ENCODE measurements at places on chromosomes 1 and 21.
A peak's percentile ranks its signal among the peaks of the same experiment; 100 is the strongest.

DNA sequence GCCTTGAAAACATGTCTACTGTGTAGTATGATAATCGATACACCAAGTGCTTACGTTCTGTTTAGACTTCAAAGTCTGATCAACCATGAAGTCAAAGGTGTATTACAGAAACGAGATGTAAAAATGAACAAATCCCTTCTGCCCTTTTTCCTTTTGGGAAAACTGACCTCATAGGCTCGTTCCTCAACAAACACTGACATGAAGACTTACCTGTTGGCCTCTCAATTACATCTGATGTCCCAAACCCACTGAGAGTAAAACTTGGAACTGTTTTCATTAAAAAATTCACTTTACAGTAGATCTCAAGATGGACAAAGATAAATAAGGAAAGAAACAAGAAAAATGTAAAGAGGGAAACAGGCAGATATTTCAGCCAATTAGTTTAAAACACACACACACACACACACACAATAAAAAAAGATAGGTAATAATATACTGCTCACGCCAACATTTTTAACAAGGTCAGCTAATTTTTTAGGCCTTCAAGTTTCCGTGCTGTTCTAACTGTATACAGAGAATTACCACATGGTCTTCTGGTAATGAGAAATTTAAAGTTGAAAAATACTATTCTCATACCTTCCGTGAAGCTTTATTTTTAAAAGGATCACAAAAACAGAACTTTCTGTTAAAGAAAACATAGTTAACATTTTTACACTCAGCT lies 2.1 kb downstream of the HMGN1 start:
- no peak for DNase-seq

DNA sequence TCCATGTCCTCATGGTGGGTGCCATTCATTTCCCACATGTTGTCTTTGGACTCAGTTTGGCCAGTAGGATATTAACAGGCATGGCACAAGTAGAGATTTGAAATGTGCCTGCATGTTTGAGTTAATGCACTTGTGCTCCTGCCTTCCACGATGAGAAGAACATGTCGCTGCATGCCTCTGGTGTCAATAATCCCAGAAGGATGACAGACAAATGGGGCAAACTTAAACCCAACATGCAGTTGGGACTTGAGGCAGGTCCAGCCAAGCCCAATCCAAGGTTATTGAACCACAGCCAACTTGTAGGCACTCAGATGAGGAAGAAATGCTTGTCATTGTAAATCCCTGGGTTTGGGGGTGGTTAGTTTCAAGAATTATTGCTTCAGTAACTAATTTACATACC lies 174.6 kb downstream of the TRIM33 start:
- no peak for DNase-seq

- no peak for DNase-seq
These were observed 46.8 kb downstream of the SPATA46 start for GRCh38 chr1:162329826-162330225.

DNA sequence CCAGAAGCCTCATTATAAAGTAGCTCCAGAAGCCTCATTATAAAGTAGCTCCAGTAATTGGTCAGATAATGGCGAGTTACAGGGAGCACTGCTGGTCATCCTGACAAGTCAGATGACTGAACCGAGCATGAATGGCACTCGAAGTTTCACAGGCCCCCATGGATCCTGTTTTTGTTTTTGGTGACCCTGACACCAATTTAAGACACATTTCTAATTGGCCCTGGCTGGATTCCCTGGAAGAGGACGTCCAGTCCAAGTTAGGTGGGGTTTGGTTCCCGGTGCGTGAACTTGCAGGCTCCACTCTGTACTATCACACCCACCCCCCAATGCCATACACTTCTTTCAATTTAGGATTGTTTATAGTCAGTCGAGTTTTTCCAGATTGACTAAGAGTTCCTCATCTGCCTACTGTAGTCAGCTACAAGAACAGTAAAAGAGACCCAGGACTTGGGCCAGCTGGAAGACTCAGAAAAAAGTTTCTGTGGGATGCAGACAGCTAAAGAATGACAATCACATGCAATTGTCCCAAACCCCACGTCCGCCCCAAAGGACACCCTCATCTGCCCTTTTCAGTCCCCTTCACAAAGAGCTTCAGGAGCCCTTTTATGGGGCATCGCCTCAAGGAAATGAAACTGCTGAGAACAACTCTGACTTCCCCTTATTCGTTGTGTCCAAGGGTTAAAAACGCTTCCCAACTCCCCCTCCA lies 2.7 kb downstream of the DHRS3 start:
- no peak for DNase-seq

DNA sequence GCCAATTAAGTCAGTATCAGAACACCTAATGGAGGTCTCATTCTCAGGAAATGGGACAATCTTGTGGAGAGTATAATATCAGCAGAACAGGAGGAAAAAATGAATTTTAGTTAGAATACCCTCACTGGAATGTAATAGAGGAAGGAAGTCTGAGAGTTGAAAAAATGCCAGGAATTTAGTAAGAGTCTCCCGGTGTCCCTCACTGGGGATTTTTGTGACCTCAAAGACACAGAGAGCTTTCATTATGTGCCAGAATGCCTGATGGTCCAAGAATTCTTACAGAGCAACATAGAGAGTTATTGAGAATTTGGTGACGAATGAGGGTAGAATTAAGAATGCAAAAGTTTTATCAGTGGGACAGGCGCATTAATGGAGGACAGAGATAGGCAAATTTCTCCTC lies 443.5 kb upstream of the B3GALT2 start:
- DNase-seq: no peak

- DNase-seq: no peak
These were observed 77.8 kb downstream of the ADGRL2 start for GRCh38 chr1:81878538-81878937.

- DNase-seq: no peak
These were observed 23.6 kb upstream of the ATP5PO start for GRCh38 chr21:33939226-33939625.

- DNase-seq: no peak
These were observed 46.2 kb upstream of the BCL10 start for GRCh38 chr1:85322655-85323054.

DNA sequence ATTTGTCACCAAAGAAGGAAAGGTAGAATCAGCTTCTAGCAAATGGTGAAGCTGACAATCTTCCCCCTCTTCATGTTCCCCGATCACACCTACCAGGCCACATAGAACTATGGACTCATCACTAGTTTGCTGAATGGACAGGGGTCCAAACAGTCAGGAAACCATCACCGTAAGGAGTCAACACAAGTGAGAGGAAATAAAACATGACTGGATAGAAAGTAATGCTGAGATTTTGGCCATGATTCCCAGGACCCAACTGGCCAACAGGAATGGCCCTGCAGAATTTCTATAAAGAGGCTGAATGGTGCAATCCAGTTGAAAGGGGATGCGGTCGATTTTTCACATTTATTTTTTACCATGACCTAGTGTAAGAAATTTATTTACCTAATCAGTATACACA lies 10.7 kb downstream of the DDAH1 start:
- no peak for DNase-seq

DNA sequence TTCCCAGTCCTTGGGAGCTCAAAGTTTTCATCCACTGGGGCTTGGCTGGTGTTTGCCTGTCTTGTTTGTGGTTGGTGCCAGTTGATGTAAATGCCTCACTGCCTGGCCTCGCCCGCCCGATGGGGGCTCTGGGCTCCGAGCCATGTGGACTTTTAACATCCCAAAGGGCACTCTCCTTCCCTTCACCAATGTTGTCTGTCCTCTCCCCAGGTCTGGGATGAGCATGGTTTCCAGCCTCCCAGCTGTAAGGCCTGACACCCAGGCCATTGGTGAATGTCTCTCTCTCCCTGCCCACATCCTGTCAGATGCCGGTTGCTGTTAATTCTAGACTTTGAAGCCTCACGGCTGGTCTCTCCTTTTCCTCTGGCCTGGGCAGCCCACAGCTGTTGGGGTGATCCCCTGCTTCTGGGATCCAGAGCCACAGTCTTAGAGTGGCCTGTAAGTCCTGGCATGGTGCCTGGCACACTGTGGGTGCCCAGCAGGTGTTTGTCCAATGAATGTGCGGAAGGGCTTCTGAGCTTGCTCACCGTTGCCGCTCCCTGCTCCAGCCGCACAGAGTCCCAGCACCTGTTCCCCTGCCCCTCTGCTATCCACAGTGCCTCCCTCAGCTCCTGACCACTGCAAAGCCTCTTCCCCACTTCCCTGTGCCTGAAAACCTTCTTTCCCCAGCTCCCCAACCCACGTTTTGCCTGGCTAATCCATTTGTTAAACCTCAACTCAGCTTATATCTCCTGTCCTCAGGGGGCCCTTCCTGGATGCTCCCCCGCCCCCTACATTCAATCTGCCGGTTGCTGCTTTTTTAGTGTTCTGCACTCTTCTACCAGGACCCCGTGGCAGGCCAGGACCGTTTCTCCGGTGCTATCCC lies 3.3 kb upstream of the C1orf174 start:
- no peak for DNase-seq

- no peak for DNase-seq
These were observed 208.2 kb downstream of the BACH1 start for GRCh38 chr21:29506947-29507346.

GRCh38 chr1:96997717-96998116 lies 276.1 kb downstream of the PTBP2 start:
- DNase-seq: no peak

DNA sequence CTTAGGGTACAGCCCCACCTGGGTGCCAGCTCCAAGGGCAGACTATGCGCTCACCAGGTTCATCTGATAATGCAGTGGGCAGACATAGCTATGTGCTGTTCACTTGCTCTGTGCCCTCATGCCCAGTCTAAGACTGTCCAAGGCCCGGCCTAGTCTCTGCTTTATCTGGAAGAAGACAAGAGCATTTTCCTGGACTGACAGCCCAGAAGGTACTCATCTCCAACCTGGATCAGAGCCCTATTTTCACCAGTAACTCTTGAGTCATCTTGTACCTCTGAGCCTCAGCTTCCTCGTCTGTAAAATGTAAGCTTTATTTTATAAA lies 28.5 kb upstream of the LRRC8C start:
- no peak for DNase-seq

DNA sequence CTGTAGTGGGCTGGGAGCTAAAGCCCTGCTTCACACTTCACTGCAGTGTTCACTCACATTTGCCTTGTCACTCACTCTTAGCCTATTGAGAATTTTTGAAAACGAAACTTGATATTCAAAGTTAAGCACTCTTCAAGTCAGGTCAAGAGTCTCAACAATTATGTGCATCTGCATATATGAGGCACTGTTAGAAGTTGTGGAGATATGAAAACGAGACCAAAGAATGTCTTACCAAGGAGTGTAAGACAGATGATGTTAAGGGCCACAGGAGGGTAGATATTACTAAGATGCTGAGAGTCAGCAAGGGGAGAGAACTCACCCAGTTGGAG lies 64.7 kb upstream of the GJA8 start:
- no peak for DNase-seq

DNA sequence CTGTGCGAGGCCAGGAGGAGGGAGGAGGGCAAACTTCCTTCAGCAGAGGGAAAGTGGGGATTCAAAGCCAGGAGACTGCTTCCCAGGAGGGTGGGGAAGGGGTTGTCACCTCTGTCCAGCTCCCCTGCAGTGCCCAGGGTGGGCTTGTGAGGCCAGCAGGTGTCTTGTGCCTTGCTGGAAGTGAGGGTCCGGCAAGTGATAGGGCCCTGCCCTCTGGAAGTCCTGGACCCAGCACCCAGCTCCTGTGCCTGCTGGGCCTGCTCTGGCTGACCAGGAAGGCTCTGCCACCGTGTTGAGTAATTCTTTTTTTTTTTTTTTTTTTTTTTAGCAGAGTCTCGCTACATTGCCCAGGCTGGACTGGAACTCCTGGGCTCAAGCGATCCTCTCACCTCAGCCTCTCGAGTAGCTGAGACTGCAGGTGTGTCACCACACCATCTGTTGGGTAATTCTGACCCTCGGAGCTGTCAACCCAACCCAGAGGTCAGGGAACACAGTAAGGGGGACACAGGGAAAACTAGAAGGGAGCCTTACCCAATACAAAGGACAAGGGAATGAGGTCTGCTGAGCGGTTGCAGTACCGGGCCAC lies 1.0 kb downstream of the BEST4 start:
- DNase-seq: no peak

- no peak for DNase-seq
These were observed 11.6 kb upstream of the CTBS start for GRCh38 chr1:84585803-84586202.

- no peak for DNase-seq
These were observed 5.6 kb downstream of the EEIG2 start for GRCh38 chr1:108565512-108565911.

DNA sequence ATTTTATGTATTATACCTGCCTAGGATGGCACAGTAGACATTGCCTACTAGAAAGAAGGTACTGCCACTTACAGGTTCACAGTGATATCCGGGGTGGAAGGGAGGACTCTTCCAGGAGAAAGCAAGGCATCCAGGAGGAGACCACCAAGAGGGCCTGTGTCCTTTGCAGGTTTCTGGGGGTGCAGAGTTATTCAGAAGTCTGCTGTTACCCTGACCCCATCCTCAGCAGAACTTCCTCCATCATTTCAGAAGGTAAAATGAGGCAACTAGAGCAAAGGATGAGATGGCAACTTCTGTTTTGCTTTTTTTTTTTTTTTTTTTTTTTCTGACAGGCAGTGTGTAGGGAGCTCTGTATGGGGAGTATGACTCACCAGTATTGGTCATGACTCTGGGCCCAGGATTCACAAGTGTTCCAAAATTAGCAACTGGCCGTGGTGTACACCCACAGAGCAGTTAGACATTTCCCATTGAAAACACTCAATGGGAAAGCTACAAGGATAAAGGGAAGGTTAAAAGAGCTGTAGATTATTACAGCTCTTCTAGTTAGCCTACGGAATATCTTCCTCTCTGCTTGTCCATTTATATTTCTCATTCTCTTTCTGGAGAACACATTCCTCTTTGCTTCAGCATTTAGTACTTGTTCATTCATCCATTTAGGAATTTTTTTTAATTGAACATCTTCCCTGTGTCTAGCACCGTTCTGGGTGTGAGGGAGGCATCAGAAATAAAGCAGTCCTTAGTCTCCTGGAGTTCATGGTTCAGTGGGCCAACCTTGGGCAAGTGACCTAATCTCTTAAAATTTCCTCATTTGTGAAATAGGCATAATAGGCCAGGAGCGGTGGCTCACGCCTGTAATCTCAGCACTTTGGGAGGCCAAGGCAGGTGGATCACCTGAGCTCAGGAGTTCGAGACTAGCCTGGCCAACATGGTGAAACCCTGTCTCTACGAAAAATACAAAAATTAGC lies 50.5 kb upstream of the PPP2R5A start:
- DNase-seq: peak; percentile 95

DNA sequence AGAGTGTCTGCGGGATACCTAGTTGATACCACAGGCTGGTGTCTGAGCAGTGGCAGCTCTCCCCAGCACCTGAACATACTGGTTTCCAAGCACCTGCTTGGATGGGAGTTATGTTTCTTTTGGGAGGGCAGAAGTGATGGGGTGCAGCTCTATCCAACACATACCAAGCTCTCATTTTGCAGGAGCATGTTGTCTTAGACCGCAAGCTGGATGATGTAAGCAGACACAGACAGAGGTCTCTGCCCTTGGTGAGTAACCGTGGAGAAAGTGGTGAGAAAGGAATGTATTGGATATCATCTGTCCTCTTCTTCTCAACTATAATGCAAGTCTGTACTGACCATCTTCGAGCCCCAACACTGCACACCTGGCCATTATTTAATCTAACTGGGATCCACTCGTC lies 37.4 kb downstream of the ZNF496 start:
- peak; percentile 68 for DNase-seq
